ENCODE measurements at places on chromosomes 4 and X. TPM values are rescaled to one million over a fixed set of nuclear protein-coding genes. Genes with fewer than 3 reads are reported as not detected.

Gene XAGE1B
- total RNA-seq, result not detected

Gene FGF13
- not detected for total RNA-seq

Gene DUSP21
- not detected for total RNA-seq

Gene ATP1B4
- not detected for total RNA-seq

Gene REELD1
- total RNA-seq, result 0.38 TPM

Gene HEPH
- not detected for total RNA-seq

Gene DAPP1
- total RNA-seq, result 3.2 TPM

Gene NUDT11
- 1.6 TPM for total RNA-seq

Gene TAF7L
- not detected for total RNA-seq

Gene IGSF1
- total RNA-seq, result not detected

Gene CLNK
- not detected for total RNA-seq

Gene IQCM
- total RNA-seq, result not detected

Gene MND1
- not detected for total RNA-seq

Gene SAGE1
- not detected for total RNA-seq

Gene FMR1NB
- total RNA-seq, result not detected

Gene ADAMTS3
- total RNA-seq, result not detected

Gene TMPRSS11E
- total RNA-seq, result not detected

Gene FGB
- total RNA-seq, result not detected

Gene XIAP
- 24.2 TPM for total RNA-seq

Gene HAND2
- not detected for total RNA-seq

Gene SRPX
- total RNA-seq, result not detected

Gene PHKA1
- total RNA-seq, result 0.35 TPM

Gene LPAR4
- not detected for total RNA-seq

Gene HSFX3
- not detected for total RNA-seq

Gene MAGEA2B
- not detected for total RNA-seq

Gene PRSS12
- total RNA-seq, result not detected

Gene PDGFRA
- total RNA-seq, result not detected

Gene MAGEC3
- total RNA-seq, result not detected

Gene CACNA1F
- total RNA-seq, result 0.84 TPM

Gene TSPAN7
- not detected for total RNA-seq

Gene KLHL4
- not detected for total RNA-seq

Gene NHS
- 0.14 TPM for total RNA-seq

Gene MGAT4D
- not detected for total RNA-seq

Gene PTCHD1
- total RNA-seq, result not detected

Gene SPACA5
- total RNA-seq, result not detected

Gene L1CAM
- not detected for total RNA-seq

Gene MID1
- not detected for total RNA-seq

Gene TDO2
- not detected for total RNA-seq

Gene GYPA
- not detected for total RNA-seq

Gene AFF1
- 33.8 TPM for total RNA-seq

Gene MAOB
- not detected for total RNA-seq
